ENCODE measurements at places on chromosomes 13 and 19.

- DNase-seq: peak; percentile 82
Measured at GRCh38 chr19:49890349-49891311, 6.1 kb downstream of the IL4I1 start.

GRCh38 chr13:38530492-38530891 lies 156.4 kb upstream of the FREM2 start:
- no peak for DNase-seq

GRCh38 chr19:10864538-10864899 lies 6.8 kb upstream of the CARM1 start:
- DNase-seq: peak; percentile 87

- DNase-seq: no peak
Measured at GRCh38 chr13:31629085-31629780, 110.1 kb upstream of the RXFP2 start.

GRCh38 chr19:2720777-2721569 lies at the start of gene DIRAS1:
Gene DIRAS1 (minus strand): TSS chr19:2721372. CDS start chr19:2717806, 3,566 bp downstream.
- DNase-seq: peak; percentile 60

DNA sequence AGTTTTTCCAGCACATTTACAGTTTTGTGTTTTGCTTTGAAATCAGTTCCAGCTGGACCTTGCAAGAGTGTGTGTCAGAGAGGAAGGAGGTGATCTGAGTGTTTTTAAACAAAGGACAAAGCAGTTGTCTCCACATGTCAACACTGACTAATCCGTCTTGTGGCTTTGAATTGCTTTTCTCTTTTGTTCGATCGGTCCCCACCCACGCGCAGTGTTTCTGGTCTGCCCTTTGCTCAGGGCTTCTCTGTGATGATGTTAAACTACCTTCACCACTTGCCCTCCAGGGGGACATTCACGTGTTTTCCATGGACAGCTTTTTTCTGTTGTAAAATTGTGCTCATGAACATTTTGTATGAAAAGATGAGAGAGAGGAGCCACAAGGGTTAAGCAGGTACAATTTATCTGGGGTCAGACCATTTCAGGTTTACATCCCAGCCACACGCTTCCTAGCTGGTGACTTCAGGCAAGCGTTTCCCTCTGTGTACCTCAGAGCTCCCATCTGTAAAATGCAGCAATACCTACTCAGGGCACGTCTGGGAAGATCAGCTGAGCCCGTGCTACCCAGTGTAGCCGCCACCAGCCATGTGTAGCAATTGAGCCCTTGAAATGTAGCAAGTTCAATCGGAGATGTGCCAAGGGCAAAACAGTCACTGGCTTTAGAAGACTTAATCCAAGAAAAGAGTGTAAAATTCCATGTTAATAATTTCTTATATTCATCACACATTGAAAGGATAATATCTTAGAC lies 13.5 kb upstream of the PLA2G4C start:
- DNase-seq: peak; percentile 78
